ENCODE measurements at places on chromosomes 1 and 21.

DNA sequence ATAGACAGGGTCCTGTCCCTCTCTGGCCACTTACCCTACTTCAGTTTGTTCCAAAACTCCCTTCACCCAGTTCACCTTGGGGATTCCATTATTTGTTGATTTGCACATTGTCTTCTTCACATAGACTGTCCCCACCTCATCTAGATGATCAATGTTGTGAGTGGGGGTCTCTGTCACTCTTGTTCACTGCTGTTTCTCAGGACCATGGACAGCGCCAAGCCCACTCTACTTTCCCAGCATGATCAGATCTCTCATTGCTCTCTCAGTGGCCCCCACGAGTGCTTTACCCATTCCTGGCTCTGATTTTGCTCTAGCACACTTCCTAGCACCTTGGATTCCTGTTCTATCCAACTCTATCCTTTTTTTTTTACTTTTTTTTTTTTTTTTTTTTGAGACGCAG is 45.4 kb upstream of the IGSF21 start:
- no peak for DNase-seq

- DNase-seq, result peak; percentile 49
Measured at GRCh38 chr1:44318097-44319088, 36.7 kb downstream of the ERI3 start.

DNA sequence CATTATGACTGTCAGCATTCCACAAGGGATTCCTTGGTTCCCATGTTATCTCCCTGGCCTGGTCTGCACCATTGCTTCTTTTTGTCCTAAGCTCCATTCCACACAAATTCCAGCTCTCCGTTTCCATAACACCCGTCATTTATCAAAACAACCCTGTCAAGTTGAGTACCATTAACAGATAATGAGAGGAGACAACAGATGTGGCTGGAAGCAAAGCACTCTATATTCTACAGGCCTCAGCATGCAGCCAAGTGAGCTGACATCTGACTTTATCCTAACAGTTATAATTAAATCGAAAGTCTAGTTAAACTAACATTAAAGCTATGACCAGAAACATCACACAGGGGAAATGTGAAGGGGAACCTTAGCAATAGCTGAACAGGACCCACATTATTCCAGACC is 110.4 kb downstream of the RERE start:
- no peak for DNase-seq

- peak; percentile 45 for DNase-seq
Measured at GRCh38 chr1:31931593-31932225, 6.5 kb downstream of the PTP4A2 start.

GRCh38 chr21:46585191-46585953 is 19.5 kb downstream of the S100B start:
- DNase-seq, result no peak

DNA sequence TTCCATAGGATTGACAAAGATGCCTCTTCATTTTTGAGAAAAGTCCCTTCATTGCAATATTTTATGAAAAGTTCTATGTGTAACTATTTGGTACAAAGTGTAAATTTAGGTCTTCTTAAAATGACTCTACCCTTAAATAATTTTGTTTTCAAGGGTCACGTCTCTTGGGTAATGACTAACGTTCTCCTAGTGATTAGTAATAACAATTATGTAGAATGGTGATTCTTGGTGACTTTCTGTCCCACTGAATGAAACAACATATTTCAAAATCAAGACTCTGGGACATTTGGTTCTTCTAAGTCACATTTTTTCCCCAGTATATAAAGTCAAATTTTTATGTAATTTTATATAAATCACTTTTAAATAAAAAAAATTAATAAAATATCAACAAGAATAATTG is 277.5 kb upstream of the ADAMTS5 start:
- DNase-seq, result no peak

DNA sequence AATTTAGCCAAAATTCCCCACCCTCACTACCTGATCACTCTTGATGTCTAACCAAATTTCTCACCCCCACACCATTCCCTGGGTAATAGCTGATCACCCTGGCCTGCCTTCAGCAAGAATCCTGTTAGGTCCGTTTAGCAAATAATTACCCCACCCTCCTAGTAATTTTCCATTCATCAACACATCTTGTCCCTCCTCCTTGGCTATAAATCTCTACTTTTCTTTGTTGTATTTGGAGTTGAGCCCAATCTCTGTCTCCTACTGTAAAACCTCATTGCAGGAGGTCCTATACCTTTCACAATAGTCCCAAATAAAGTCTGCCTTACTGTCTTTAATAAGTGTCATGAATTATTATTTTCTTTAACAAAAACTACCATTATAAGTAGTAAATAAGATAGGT is 6.9 kb upstream of the PRKAA2 start:
- no peak for DNase-seq

DNA sequence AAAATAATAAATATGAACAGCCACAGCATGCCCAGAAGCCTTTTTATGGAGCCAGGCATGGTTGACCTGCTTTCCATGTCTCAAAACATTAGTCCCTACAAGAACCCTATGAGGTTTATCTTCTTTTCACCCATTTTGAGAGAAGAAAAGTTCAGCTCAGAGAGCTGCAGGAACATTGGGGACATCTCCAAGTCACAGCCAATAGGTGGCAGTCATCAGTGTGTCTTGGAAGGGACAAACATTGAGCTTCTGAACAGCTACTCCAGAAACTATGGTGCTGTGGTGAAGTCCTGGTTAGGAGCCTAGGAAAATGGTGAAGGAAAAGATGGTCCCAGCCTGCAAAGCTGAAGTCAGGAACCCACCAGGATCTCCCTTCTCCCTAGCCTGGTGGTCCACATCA is 73.6 kb downstream of the JMJD4 start:
- DNase-seq, result no peak

- peak; percentile 45 for DNase-seq
Measured at GRCh38 chr1:208243967-208244916, at the start of gene PLXNA2. PLXNA2 (minus strand) TSS chr1:208244384; CDS start chr1:208217922, 26,462 bp downstream.

- DNase-seq, result no peak
Measured at GRCh38 chr1:239886266-239886665, 205.4 kb upstream of the FMN2 start.

- no peak for DNase-seq
Measured at GRCh38 chr1:76268341-76268740, 193.8 kb downstream of the ST6GALNAC3 start.

DNA sequence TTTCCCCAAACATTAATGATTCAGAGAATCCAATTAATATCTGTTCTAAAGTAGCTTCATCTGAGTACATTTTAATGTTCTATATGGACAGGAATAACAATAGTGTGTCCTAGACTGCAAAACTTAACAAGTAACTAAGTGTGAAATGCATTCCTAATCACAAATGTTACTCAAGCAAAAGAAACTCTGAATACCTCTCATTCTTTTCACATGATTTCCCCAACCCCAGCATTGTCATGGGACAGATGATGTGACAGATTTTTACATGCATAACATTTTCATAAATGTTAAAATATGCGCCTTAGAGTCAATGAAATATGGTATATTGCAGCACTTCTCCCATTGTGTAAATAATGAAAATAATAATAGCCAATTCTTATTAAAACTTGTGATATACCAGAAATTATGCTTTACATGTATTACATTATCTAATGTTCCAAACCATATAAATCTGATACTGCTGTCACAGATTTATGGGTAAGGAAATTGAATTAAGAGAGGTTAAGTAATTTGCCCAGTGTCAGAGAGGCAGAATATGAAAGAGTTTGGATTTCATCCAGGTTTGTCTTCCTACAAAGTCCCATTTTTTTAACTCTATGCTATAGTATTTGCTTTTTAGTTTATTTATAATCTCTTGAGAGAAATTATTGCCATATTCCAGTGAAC is 269.4 kb downstream of the LRRC7 start:
- DNase-seq, result peak; percentile 57

- DNase-seq, result no peak
Measured at GRCh38 chr1:186195377-186195931, 179.6 kb downstream of the TPR start.

- peak; percentile 53 for DNase-seq
Measured at GRCh38 chr1:225554216-225554812, 98.6 kb downstream of the ENAH start.

DNA sequence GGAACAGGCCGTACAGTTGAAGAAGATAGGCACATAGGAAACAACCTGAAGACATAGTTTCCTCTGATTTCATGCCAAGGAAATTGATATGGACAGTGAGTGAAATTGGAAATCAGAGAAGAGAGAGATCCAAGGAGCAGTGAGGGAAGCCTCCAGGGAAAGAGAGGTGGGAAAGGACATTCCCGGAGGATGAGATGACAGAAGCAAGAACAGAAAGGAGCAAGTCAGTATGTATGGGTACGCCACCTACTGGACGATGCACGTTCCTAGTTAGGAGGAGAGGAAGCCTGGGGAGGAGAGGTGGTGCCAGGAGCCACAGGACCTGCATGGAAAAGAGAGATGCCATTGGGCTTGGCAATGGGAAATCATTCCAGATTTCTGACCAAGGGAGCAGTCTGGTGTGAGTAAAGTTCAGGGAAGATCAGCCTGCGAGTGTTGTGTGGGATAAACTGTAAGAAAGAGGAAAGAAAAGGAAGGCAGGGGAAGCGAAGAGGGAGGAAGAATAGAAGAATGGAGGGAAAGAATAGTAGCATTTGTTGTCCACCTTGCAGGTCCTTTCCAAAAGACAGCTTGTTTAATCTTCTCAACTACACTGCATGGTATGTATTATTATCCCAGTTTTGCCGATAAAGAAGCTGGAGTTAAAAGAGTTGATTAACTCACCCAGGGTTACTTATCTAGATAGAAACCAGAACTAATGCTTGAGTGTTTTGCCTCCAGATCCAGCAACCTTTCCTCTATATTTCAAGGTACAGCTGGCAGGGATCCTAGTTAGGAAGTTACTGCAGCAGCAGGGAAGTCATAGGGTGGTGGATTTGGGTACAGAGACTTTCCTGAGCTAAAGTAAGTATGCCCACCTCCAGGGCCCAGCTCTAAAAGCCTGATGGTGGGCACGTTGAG is 27.4 kb downstream of the C1orf116 start:
- DNase-seq, result peak; percentile 87

GRCh38 chr1:75188892-75189291 is 54.7 kb downstream of the LHX8 start:
- no peak for DNase-seq

DNA sequence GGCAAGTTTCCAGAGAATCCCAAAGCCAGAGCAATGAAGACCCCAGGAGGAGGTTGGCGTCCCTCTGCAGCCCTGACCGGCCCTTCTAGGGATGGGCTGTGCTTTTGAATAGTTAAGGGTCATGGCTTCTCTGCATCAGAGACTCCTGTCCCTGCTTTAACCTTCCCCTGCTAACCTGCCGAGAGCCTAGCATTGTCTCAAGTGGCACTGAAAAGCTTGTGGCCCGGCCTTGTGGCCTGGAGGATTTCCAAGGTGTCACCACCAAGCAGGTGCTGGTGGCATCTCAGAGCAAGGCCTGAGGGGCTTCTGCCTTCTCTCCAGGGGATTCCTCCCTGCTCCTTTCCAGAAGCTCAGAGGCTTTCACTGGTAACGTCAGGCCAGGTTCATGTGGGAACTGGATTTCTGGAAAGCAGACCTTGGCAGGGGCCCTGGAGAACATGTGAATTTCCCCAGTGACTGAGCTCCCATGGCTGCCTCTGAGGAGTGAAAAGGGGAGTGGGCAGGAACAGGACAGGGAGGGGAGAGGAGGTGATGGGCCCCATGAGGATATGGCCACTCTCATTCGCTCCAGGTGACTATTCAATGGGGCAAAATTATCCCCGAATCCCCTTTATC is 409.9 kb downstream of the PTPRU start:
- no peak for DNase-seq

GRCh38 chr1:183841550-183841949 is 36.6 kb downstream of the RGL1 start:
- DNase-seq, result no peak

GRCh38 chr1:88922214-88922613 is 30.8 kb upstream of the GTF2B start:
- DNase-seq, result no peak

GRCh38 chr1:94873520-94874351 is 53.2 kb downstream of the CNN3 start:
- DNase-seq, result no peak

DNA sequence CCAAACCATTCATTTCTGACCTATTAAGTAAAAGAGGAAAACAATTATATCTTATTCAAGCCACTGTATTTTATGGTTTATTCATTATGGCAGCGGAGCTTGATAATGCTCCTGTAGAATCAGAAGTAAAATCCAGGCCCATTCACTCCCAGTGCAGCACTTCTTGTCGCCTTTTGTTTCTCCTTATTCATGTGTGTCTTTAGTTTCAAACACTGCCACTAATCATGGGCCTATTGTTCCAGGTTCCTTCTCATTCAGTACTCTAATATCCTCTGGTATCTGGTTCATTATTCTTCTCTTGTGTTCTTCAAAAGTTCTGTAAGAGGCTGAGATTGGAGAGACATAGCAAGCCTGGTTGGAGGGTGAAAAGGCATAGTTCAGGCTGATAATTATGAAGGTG is 218.3 kb downstream of the LRRIQ3 start:
- no peak for DNase-seq

All from ACHN (cell line).